ENCODE measurements at places on chromosomes 3 and 15. TPM values are rescaled to one million over a fixed set of nuclear protein-coding genes. Genes with fewer than 3 reads are reported as not detected.

GRCh38 chr3:171850320-171850959 lies 7.3 kb downstream of the TMEM212 start:
- H3K27me3 ChIP-seq, result peaks cover 8% of the 10 kb centered on the region
- H3K27ac ChIP-seq, result no peak overlapping the region
- H3K36me3 ChIP-seq, result peaks cover 3% of the 10 kb centered on the region
- H3K4me1 ChIP-seq, result peaks cover 7% of the 10 kb centered on the region

MAPKBP1 gene
- total RNA-seq, result 16.1 TPM

GCNT3 gene
- not detected for total RNA-seq

SLC27A2 gene
- total RNA-seq, result 24.3 TPM

GRCh38 chr3:69720824-69721223 lies 18.4 kb upstream of the MITF start:
- H3K4me3 ChIP-seq, result no peak overlapping the region
- H3K27me3 ChIP-seq, result no peaks in the 10 kb centered on the region
- H3K36me3 ChIP-seq, result no peaks in the 10 kb centered on the region
- no peak overlapping the region for H3K27ac ChIP-seq
- no peaks in the 10 kb centered on the region for H3K4me1 ChIP-seq

DNA sequence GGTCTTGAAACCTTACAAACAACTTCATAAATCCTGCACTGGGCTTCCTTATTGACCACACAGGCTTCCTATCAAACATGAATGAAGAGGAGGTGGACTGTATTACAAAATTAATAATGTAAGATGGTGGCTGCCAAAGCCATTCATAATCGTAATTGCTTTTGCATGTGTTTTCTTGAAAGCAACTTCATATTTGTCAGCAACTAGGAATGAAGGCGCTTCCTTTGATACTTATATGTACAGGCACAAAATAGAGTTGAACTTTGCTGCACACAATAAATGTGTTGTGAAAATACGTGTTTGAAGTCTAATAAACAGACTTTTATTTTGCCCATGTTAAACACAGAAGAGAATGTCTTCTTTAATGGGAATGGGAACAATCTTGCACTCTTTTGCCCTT lies 72.1 kb upstream of the OXTR start:
- no peak overlapping the region for H3K27ac ChIP-seq
- no peaks in the 10 kb centered on the region for H3K27me3 ChIP-seq
- H3K4me3 ChIP-seq, result no peak overlapping the region

DNA sequence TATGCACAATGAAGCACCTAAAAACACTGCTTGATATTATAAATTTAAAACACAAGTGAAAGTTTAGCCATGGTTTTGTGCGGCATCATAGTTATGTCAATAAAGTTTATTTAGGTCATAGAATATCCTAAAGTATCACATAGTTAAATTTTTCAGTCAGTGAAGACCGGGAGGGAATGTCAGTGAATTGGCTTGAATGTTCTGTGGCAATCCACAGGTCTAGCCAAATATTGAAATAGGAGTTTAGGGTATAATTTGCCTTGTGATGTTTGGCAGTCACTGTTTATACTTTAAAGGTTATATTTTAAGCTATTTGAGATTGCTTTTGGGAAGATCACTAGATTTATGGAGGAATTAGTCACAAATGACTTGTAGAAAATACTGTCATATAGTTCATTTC lies 79.7 kb upstream of the FLNB start:
- H3K27ac ChIP-seq, result no peak overlapping the region
- peaks cover 14% of the 10 kb centered on the region for H3K36me3 ChIP-seq
- H3K27me3 ChIP-seq, result no peaks in the 10 kb centered on the region
- no peak for DNase-seq
- H3K4me3 ChIP-seq, result no peak overlapping the region
- H3K4me1 ChIP-seq, result no peaks in the 10 kb centered on the region

GRCh38 chr3:59456852-59457485 lies 407.1 kb upstream of the CFAP20DC start:
- peaks cover 26% of the 10 kb centered on the region for H3K4me1 ChIP-seq
- H3K36me3 ChIP-seq, result peaks cover 5% of the 10 kb centered on the region
- peak overlapping the region; percentile 10 for H3K27ac ChIP-seq
- no peak overlapping the region for H3K4me3 ChIP-seq

DNA sequence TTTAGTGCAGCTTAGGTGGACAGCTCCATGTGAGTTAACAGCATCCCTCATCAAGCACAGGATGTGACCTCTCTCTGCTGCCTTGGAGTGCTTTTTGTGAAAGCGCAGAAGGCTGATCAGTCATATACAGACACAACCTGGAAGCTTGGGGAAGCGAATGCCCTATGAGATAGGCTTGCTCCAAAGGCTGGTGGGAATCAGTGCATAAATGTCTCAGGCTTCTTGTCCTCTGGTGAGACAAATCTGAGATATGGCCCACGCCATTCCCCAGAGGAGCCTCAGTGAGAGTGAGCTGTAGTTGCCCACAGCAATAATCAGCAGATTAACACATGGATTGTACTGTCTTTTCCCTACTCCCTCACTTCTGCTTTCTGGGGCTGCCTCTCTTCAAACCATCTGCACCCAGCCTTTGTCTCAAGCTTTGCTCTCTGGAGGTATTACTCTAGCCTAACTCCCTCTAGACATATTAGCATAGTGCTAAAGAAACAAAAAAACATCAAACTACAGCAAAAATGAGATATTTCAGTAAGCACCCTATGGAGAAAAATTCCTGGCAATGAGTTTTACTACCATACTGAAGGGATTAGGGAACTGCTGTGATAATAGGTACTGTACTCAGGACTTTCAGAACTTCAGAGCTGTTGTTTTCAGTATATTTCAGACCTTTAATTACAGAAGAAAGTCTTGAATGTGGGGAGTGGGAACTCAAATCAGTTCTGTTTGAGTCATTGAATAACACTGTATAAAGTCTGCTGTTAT lies 113.7 kb downstream of the OXSM start:
- H3K4me1 ChIP-seq, result peaks cover 17% of the 10 kb centered on the region
- no peak overlapping the region for H3K27ac ChIP-seq
- no peaks in the 10 kb centered on the region for H3K36me3 ChIP-seq
- no peaks in the 10 kb centered on the region for H3K27me3 ChIP-seq

- H3K27ac ChIP-seq, result no peak overlapping the region
- no peaks in the 10 kb centered on the region for H3K36me3 ChIP-seq
- no peak for DNase-seq
- H3K4me3 ChIP-seq, result no peak overlapping the region
These were observed 31.7 kb downstream of the GRIP2 start for GRCh38 chr3:14508505-14508819.

EPHA3 gene
- total RNA-seq, result not detected

DNA sequence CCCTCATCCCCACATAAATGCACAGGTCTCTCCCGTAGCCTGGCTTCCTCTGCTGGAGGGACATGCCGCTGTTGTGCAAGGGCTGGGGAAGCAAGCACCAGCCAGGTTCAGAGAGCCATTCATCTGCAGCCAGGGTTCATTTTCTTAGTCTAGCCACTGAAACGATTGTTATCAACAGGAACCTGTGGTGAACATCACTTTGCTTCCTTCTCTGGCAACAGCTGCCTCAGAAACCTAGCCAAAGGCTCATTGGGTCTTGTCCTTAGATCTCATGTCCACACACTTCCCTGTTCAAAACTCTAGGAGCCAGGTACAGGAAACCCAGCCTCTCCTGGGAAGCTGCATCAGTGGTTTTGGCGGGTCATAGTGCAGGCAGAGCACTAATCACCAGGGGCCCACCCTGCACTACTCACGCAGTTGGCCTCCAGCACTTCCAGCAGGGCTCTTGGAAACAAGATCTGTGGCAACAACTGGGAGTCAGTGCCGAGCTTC lies 47.0 kb downstream of the OXNAD1 start:
- H3K4me3 ChIP-seq, result peak overlapping the region; percentile 43
- peak; percentile 68 for DNase-seq
- H3K36me3 ChIP-seq, result peaks cover 52% of the 10 kb centered on the region
- peak overlapping the region; percentile 82 for H3K27ac ChIP-seq

DNA sequence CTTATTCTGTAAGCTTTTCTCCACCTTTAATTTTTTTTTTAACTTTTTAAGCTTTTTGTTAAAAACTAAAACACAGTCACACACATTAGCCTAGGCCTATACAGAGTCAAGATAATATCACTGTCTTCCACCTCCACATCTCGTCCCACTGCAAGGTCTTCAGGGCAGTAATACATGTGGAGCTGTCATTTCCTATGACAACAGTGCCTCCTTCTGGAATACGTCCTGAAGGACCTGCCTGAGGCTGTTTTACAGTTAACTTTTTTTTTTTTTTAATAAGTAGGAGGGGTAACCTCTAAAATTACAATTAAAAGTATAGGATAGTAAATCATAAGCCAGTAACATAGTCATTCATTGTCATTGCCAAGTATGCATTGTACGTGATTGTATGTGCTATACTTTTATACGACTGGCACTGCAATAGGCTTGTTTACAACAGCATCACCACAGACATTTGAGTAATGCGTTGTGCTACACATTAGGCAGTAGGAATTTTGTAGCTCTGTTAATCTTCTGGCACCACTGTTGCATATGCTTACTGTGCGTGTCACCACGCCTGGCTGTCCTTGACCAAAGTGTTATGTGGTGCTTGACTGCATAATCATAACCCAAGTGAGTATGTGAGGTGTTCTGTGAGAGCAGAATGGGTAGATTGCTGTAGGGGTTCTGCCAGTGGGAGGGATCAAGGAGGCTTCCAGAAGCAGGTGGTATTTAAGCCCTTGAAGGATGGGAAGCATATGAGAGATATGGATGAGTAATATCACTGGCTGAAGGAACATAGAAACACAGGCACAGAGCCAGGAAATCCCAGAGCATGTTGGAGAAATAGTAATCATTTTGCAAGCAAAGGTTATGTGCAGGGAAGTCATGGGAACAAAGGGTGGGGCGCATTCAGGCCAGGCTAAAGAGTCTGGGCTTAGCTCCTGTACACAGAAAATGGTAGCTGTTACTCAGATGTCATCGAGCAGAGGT lies 18.3 kb downstream of the FBXO22 start:
- no peak for DNase-seq
- H3K27me3 ChIP-seq, result no peaks in the 10 kb centered on the region
- H3K4me3 ChIP-seq, result no peak overlapping the region
- no peak overlapping the region for H3K27ac ChIP-seq
- H3K36me3 ChIP-seq, result peaks cover 39% of the 10 kb centered on the region

CCRL2 gene
- 1.3 TPM for total RNA-seq

All from activated CD4-positive, alpha-beta memory T cell treated with anti-CD3 and anti-CD28 coated beads for 36 hours (primary cell).